ENCODE measurements at places on chromosomes 12 and 14.
A peak's percentile ranks its signal among the peaks of the same experiment; 100 is the strongest.

DNA sequence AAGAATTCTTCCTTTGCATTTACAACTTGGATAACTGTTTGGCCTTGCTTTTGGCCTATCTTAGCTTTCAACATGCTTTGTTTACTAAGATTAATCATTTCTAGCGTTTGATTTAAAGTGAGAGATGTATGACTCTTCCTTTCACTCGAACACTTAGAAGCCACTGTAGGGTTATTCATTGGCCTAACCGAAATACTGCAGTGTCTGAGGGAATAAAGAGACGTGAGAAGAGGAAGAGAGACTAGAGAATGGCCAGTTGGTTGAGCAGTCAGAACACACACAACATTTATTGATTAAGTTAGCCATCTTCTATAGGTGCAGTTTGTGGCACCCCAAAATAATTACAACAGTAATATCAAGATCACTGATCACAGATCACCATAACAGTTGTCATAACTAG lies 62.3 kb upstream of the CCDC175 start:
- H3K27me3 ChIP-seq = no peaks in the 10 kb centered on the region
- no peak overlapping the region for H3K27ac ChIP-seq
- H3K36me3 ChIP-seq = no peaks in the 10 kb centered on the region
- no peak overlapping the region for H3K4me3 ChIP-seq
- no peak for DNase-seq

GRCh38 chr12:112314981-112315380 lies 67.2 kb downstream of the HECTD4 start:
- no peaks in the 10 kb centered on the region for H3K27me3 ChIP-seq
- no peak overlapping the region for H3K4me3 ChIP-seq
- DNase-seq = no peak
- peaks cover 4% of the 10 kb centered on the region for H3K4me1 ChIP-seq

DNA sequence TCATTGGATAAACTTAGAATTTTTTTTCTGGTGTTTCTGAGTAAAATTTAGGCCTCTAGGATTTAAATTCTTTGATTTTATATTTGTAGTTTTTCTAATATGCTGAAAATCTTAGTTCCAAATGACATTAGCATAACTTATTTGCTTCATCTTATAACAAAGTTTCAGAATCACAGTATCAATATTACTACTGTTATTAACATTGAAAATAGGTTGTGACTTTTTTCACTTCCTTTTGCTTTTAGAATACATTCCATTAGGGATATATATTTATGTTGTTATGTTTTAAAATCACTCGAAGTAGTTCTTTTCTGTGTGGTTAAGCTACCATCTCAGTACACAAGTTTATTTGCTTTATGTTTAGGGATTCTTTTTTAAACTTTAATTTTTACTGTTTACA lies 12.8 kb downstream of the RAB3IP start:
- no peak overlapping the region for H3K27ac ChIP-seq
- no peak for DNase-seq
- no peaks in the 10 kb centered on the region for H3K27me3 ChIP-seq
- H3K36me3 ChIP-seq = peaks cover 10% of the 10 kb centered on the region

GRCh38 chr12:6092784-6093722 lies 31.4 kb downstream of the VWF start:
- no peaks in the 10 kb centered on the region for H3K36me3 ChIP-seq
- H3K27me3 ChIP-seq = peaks cover 45% of the 10 kb centered on the region
- peaks cover 9% of the 10 kb centered on the region for H3K4me1 ChIP-seq
- no peak overlapping the region for H3K27ac ChIP-seq

DNA sequence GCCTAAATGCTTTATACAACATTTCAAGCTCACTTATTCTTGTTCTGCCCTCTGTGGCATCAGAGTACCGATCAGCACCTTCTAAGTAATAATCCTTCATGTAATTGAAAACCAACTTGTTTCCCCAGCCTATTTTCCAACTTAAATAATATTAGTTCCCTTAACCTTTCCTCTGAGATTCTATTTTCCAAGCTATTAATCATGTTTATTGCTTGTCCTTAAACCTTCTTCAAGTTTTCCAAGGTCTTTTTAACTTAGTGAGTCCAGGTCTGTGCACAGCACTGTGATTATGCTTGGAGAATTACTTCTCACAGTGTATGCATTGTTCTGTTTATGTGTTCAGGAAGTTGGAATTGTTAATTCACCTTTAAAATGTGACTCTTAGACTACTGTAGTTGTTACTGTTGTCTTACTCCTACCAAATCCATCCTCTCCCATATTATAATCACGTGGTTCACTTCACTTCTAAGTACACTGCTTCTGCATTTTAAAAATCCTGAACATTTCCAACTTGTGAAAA lies 1039.3 kb upstream of the FOXG1 start:
- no peaks in the 10 kb centered on the region for H3K27me3 ChIP-seq
- no peak overlapping the region for H3K4me3 ChIP-seq
- no peaks in the 10 kb centered on the region for H3K36me3 ChIP-seq

- DNase-seq = no peak
- H3K4me1 ChIP-seq = peaks cover 68% of the 10 kb centered on the region
- no peak overlapping the region for H3K4me3 ChIP-seq
- peaks cover 29% of the 10 kb centered on the region for H3K36me3 ChIP-seq
Observed at GRCh38 chr12:89664441-89664840, 44.2 kb downstream of the ATP2B1 start.

GRCh38 chr14:96167224-96168148 lies 37.2 kb upstream of the BDKRB2 start:
- no peak for DNase-seq
- no peaks in the 10 kb centered on the region for H3K4me1 ChIP-seq
- no peak overlapping the region for H3K4me3 ChIP-seq
- no peak overlapping the region for H3K27ac ChIP-seq
- H3K36me3 ChIP-seq = no peaks in the 10 kb centered on the region
- peaks cover 13% of the 10 kb centered on the region for H3K27me3 ChIP-seq

DNA sequence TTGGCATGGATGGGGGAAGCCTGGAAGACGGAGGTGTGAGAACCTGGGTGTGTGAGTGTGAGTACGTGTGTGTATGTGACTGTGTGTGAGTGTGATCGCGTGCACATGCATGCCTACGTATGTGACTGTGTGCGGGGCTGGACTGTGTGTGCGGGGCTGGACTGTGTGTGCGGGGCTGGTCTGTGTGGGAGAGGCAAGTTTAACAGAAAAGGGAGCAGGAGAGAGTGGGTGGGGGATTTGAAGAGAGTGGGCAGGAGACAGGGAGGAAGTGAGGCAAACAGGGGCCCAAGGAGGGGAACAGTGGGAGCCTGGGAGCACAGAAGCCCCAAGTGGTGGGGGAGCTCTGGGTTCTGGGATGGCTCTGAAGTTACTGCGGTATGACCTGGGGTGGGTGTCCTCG lies 103.7 kb upstream of the LHX5 start:
- H3K4me1 ChIP-seq = no peaks in the 10 kb centered on the region
- DNase-seq = no peak

DNA sequence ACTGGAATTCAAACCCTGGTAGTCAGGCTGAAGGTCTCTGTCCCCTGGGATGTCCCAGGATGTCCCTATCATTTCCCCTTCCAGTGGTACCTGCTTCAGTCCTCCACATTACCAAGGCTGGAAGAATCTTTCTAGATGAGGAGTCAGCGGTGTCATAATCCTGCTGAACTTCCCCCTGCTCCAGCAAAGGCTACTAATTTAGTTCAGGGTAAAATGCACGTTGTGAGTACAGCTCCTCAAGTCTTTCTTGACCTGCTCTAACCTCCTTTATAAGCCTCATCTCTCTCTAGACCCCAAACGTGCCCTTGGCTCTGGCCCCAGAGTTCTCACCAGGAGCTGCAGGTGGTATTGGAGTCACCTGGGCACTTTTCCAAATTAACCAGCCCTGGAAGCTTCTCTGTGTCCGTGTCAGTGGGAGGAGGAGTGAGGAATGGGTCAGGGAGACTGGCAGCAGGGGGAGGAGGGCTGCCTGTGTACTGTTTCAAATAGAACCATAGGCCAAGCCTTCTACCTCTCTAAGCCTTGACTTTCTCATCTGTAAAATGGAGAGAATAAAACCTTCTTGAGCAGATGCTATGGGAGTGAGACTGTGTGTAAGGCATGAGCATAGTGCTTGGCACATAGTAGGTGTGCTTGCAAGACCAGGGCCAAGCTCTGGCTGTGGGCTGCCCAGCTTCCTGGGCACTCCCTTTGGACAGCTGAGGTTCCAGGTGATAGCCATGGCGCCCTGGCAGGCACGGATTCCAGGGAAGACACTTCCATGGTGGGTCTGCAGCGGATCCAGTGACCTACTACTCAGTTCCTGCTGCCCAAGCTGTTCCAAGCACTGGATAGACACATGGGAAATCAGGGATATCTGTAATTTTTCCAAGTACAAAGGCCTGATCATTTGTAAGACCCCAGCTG lies 24.5 kb downstream of the ASB2 start:
- H3K27ac ChIP-seq = no peak overlapping the region
- H3K36me3 ChIP-seq = peaks cover 3% of the 10 kb centered on the region
- no peak for DNase-seq
- H3K4me1 ChIP-seq = peaks cover 42% of the 10 kb centered on the region
- no peak overlapping the region for H3K4me3 ChIP-seq

GRCh38 chr12:123733229-123733628 lies 21.1 kb downstream of the ATP6V0A2 start:
- H3K27ac ChIP-seq = no peak overlapping the region
- no peak overlapping the region for H3K4me3 ChIP-seq
- peaks cover 83% of the 10 kb centered on the region for H3K36me3 ChIP-seq
- DNase-seq = no peak
- H3K27me3 ChIP-seq = no peaks in the 10 kb centered on the region
- H3K4me1 ChIP-seq = peaks cover 36% of the 10 kb centered on the region

DNA sequence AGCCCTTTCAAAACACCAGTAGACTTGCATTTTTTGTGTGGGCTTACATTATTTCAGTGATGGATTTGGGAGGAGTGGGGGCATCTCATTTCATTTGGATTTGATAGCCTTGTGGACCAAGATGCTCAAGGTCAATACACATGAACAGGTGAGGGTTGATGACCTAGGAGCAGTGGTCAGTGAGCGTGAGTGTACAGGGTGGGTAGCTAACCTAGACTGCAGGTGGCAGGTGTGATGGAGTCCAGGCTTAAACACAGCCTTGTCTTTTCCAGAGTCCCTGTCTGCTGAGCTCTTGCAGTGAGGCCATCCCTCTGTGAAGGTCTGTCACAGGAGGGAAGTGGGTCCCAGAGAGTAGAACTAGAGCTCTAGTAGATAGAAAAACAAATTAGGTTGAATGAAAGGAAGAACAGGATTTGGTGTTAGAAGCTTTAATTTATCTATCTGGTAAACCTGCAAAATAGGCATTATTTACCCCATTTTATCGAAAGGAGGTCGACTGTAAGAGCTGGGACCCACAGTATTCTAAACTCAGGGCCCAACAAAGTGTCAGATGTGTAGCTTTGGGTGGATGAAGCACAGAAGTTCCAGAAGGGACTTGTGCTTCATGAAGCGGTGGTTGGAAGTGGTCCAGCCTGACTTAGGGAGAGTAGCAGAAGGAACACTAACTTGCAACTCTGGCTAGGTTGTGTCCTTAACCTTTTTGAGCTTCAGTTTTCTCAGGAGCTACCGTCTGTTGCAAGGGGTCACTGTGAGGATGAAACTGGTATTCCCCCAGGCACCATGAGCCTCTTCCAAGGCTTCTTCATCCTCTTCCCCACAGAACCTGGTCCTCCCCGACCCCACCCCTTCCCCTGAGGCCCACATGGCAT lies 18.2 kb downstream of the RPS6KL1 start:
- H3K27me3 ChIP-seq = no peaks in the 10 kb centered on the region
- DNase-seq = no peak
- H3K27ac ChIP-seq = peak overlapping the region; percentile 79
- H3K36me3 ChIP-seq = peaks cover 30% of the 10 kb centered on the region

DNA sequence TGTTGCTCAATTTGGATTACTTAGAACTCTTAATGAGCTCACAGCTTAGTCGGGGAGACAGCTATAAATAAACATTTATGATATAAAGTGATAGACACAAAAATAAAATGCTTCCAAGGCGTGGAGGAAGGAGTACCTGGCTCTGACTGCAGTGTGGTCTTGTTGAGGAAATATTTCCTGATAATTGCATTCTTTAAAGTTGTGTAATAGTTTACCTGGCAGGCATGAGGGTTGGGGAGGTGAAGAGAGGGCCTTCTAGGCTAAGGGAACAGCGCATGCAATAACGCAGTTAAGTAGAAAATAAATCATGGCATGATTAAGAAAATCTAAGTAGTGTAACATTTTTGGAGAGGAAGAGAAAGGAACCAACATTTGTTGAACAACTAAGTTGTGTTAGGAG lies 260.5 kb upstream of the ATP2B1 start:
- peaks cover 10% of the 10 kb centered on the region for H3K36me3 ChIP-seq
- no peaks in the 10 kb centered on the region for H3K27me3 ChIP-seq
- H3K4me1 ChIP-seq = peaks cover 20% of the 10 kb centered on the region
- H3K4me3 ChIP-seq = no peak overlapping the region
- no peak for DNase-seq

DNA sequence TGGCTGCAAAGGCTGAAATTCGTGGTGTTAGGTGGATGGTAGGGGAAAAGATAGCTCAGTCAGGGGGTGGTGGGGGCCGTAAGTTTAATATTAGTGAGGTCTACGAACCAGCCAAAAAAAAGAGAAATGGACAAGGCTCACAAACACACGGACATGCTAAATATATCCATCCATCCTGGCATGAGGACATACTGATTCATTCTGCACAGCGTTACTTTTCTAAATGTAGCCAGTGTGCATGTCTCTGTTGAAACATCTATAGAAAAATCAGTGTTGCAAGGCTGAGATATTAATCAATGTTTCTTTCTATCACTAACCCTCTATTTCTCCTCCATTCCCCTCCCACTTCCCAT lies 150.6 kb downstream of the PIWIL1 start:
- H3K36me3 ChIP-seq = no peaks in the 10 kb centered on the region
- H3K27me3 ChIP-seq = no peaks in the 10 kb centered on the region
- H3K27ac ChIP-seq = no peak overlapping the region
- DNase-seq = no peak

DNA sequence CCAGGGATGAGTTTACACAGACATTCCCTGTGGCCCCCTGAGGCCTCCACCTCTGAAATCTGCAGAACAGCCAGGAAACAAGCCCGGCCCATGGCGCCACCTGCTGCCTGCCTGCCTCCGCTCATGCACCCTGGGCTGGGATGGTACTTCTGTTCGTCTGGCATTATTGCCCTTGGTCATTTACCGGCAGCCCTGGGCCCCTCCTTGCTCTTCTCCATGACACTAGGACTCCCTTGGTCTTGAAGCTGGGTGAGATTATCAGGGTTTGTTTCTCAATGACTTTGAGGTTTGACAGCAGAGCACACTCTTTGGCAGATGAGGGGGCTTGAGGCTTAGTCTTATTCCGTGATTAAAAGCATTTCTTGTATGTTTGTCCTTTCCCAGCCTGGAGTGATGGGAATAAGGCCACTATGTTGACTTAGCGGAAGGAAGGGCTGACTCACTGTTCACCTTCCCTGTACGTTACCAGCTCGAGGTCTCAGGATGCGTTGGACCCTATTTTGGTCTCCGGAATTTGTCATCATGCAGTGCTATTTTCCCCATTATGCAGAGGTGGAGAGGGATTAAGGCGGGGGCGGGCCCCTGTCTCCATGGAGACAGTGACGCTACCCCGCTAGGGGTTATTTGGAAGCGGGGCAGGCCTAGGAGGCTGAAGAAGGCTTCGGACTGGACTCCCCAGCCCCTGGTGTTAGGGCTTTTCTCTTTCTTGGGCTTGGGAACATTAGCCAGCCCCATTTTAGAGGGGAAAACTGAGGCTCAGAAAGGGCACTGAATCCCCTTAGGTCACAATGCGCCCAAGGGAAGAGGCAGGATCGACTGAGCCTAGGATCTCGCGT lies 706 bp upstream of the PEX5 start:
- peaks cover 24% of the 10 kb centered on the region for H3K4me1 ChIP-seq
- peak overlapping the region; percentile 96 for H3K27ac ChIP-seq
- H3K36me3 ChIP-seq = peaks cover 17% of the 10 kb centered on the region
